Nephron progenitor cell (in vitro differentiated cells): ENCODE measurements at places on chromosomes 12 and 14.

DNA sequence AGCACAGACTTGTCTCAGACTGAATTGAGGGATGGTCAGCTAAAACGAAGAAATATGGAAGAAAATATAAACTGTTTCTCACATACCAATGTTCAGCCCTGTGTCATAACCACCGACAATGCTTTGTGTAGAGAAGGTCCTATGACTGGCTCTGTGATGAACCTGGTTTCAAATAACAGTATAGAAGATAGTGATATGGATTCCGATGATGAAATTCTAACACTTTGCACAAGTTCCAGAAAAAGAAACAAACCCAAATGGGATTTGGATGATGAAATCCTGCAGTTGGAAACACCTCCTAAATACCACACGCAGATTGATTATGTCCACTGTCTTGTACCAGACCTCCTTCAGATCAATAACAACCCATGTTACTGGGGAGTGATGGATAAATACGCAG is 7.9 kb upstream of the MAPK1IP1L start:
- DNase-seq = no peak

GRCh38 chr14:100554082-100554677 is 33.0 kb downstream of the BEGAIN start:
- DNase-seq = peak; percentile 43

DNA sequence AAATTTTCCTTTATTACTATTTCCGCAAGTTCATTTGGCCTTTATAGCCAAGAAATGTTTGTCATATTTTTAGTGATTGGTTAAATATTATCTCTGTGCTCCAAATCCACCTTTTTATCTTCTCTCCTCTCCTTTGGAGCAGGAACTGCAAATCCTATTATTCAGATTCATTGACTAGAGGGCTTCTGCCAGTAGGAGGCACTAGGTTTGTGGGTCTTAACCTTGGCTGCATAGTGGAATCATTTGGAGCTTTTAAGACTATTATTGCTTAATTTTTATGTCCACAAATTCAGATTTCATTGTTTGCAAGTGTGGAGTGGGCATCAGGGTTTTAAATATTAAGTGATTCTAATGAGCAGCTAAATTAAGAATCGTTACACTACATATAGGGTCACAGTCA is 75.3 kb upstream of the SYT10 start:
- DNase-seq = no peak

DNA sequence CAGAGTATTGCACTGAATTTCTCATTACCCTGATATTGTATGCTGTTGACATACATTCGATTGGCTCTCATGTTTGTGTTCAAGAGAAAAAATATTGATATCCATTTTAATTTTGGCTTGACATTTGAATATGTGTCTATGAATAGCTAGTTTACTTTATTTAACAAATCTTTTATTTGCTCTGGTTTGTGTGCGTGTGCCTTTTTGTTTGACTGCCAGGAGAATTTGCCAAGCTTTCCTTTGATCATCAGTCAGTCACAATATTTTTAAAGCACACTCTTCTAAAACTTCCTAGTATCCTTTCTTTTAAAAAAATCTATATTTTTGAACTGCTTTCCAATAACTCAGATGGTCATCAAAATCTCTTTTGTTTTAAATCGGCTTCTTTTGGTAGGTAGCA is 179.3 kb upstream of the FLRT2 start:
- no peak for DNase-seq

- DNase-seq = no peak
Measured at GRCh38 chr12:66599816-66600215, 79.1 kb downstream of the GRIP1 start.

DNA sequence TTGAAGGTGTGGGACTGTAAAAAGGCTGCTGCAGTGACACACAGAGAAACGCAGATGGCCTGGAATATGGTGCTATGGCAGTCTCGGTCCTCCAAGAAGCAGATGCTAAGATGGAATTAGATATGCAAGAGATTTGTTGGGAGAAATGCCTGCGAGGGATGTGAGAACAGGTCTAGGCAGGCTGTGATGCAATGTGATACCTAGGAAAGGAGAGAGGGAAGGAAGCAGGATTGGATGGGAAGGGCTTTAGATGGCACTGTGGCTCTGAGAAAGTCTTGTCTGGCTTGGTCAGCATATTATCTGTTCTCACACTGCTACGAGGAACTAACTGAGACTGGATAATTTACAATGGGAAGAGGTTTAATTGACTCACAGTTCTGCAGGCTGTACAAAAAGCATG is 374.4 kb downstream of the BCAT1 start:
- DNase-seq = no peak

DNA sequence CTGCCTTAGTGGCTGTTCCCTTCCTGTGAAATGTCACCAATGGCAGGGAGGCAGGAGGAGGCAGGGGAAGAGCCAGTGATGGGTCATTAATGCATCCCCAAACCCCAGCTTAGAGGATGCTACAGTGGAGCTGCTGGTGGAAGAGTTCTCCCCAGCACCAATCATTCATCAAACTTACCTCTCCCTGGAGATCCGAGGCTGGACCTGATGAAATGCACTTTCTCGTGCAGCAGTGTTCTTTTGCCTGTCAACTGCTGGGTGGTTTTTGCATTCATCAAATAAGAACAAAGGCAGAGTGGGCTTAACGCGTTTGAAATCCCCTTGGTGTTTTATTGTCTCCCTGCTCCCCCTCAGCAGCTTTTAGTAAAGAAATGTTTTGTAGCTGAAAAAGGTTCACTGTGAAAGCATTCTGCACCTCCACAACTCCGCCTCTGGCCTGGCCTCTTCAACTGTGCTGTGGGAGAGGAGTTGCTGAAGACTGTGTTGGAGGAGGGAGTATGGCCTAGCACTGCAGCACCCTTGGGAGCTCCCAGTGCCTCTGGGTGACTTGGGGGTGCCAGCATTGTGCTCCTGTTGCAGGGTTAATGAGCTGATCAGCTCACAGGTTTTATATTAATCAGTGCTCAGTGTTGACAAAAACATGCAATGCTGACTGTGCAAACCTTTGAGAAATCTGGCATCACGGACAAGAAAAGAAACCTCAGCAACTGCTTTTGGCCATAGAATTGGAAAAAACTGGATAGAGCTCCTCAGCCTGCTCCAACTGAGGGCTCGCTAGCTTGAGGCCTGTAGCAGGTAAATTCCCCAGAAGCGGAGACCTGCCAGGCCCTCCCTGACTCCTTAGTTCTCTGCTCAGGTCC is 14.4 kb downstream of the TSPAN9 start:
- DNase-seq = no peak

DNA sequence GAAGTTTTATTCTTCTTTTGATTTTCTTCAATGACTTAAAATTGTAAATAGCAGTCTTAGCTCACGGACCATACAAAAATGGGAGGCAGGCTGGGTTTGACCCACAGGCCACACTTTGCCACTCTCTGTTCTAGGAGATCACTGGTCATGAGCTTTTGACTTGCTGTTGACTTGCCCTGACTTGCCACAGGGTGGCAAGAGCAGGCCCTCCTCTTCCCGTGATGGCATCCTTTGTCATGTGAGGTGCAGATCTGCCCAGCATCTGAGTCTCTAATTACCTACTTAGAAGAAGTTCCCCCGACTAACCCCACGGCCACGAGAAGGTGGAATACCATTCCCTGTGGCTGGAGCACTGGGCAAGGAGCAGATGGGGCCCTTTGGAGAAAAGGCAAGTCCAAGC is 81.0 kb upstream of the SCAF11 start:
- no peak for DNase-seq

DNA sequence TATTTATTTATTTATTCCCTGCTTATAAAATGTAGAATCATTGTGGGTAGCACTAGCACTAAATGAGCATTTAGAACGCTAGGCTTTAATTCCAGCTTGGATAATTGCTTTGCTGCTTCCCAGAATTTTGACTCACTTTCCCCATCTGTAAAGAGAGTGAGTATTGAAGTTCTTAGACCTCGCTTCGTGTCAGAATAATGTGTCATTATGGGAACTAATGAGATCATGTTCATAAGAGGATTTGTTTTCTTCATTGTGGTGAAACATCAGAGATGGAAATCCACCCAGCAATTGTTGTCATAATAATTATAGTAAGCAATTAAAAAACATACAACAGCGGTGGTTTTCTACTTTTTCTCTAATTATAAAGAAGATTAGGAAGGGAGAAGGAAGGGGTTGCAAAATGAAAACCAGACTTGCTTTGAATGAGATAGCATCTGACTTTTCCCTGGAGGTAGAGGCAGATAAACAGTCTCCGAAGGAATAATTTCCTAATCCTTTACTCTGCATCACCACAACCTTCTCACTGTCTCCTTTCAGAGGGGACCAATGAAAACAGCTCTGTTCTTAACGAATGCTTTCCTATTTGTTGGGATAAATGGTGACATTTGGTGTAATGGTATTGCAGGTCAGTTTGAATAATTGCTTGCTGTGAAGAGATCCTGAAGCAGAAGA is 86.8 kb upstream of the ARHGAP5 start:
- DNase-seq = no peak

DNA sequence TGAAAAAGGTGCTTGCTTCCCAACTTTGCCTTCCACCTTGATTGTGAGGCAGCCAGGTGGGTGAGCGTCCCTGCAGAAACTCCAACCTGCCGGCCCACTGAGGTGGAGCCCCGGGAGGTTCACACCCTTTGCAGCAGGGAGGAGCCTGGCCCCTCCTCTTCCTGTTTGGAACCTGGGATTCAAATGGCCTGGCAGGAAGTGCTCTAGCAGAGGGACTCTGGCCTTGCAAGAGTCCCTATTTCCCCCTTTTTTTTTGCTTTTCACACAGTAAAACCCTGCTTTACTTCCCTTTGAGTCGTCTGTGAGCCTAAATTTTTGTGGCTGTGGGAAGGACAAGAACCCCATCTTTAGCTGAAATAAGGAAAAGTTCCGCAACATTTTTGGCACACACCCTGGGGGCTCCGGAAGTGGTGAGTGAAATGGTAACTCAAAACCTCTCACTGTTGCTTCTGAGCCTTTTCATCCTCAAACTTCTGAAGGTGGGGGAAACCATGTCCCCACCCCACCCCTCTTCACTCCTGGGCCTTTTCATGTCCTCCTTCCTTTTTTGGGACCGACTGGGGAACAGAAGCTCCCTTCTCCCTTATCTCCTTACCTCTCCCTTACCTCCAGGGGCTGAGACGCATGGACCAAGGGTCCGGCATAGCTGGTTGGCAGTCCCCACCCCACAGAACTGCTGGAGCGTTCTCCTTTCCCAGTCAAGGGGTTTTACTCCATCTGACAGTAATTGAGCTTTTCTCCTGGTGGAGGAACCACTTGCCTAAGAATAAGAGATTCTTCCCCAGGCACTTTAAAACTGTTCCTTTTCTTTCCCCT is 102.0 kb downstream of the KCNMB4 start:
- no peak for DNase-seq

- no peak for DNase-seq
Measured at GRCh38 chr12:79016181-79016580, 151.6 kb downstream of the SYT1 start.

- peak; percentile 57 for DNase-seq
Measured at GRCh38 chr12:27968972-27969623, 3.4 kb downstream of the PTHLH start.

DNA sequence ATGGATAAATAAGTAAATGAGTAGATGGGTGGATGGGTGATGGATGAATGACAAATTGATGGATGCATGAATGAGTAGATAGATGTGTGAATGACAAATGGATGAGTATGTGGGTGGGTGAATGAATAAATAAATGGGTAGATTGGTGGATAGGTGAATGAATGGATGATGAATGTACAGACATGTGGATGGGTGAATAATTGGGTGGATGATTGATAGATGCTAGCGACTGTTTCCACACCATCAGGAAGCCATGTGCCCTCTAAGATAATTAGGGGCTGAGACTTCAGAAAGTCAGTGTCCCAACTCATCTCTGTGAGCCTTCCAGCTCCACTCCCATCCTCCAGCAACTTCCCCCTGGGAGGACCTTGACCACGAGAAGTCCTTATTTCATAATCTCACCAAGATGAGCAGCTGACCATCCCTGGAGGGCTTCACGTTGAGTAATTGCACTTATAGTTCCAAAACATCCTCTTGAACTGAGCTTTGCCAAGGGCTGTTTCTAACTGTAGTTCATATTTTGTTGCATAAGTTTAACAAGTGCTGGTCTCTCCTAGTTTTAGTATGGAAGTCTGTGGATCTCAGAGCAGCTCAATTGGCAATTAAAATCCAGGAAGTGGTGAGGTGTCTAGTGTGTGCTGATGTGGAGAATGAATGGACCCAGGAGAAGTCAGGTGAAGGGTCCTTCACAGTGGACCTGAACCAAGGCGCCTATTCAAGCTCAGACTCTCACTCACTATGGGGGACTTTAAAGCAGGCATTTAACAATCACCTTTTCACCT is 295.7 kb downstream of the ADGRD1 start:
- no peak for DNase-seq

GRCh38 chr12:120532701-120533238 is 1.4 kb upstream of the RNF10 start:
- no peak for DNase-seq

GRCh38 chr14:60515511-60516289 is 6.8 kb downstream of the SIX6 start:
- DNase-seq = peak; percentile 51

DNA sequence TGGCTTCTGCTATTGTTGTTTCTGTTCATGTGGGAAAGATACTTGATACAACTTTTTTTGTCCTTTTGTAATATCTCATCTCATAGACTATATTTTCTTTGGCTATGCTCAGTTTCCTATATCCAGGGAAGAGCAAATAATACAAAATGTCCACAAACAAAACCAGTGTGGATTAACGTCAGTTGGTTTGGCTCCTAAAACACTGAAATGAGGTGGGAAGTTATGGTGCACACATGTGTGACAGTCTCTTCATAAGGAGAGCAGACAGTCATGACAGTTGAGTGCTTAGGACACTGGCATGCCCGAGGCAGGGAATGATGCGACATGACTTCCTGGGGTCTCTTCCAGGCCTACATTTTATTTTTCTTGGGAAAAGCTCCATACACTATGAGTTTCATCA is 27.5 kb downstream of the RHOJ start:
- no peak for DNase-seq
